ENCODE measurements at places on chromosomes 11 and 22.
A peak's percentile ranks its signal among the peaks of the same experiment; 100 is the strongest.

DNA sequence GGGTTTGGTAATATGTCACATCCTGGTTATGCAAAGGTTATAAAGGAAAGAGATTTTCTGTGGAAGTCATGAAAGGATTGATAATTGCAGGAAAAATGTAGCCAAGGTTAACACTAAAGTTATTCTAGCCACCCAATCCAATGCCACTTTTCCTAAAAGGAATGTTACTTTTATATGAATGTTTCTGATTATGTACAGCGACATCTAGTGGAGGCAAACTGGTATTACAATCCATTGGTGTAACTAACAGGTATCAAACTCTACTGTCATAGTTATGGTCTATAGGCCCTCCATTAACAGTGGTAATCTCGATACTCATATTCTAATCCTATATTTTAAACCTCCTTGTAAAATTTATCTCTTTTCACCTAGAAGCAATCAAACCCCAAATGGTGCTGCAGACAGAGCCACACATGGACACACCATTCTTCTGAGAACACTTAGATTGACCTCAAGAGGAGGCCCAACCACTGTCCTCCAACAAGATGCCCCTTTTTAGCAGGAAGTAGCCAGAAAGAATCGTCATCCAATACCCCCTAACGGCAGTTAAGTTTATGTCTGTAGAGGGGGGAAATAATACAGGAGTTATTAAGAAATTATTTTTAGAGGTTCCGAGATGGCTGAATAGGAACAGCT is 74.9 kb upstream of the RAG2 start:
- no peak for DNase-seq

DNA sequence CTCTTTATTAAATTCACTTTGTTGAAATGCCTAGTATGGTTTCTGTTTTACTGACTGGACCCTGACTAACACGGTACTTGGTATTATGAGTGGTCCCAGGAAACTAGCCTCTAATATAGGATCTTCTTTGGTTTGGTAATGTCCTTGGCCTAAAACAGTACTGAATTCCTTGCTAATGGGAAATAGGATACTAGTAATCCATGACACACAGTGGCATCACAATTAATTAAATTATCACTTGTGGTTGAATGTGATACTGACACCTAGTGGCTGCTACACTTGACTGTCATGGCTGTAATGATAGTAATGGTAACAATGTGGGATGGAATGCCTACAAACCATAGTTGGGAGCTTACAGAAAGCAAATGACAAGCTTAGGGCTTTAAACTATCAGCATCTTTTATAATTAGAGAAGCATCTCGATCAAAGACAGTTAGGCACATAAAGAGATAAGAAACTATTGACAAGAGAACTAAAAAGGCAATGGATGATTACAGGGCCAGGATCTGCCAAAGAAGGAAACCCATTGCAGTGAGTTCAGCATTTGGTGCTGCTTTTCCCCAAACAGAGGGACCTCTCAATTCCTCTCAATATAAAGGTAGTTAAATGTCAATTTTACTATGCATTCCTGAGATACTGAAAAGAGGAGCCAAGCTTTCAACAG is 8.6 kb downstream of the DNHD1 start:
- no peak for DNase-seq

DNA sequence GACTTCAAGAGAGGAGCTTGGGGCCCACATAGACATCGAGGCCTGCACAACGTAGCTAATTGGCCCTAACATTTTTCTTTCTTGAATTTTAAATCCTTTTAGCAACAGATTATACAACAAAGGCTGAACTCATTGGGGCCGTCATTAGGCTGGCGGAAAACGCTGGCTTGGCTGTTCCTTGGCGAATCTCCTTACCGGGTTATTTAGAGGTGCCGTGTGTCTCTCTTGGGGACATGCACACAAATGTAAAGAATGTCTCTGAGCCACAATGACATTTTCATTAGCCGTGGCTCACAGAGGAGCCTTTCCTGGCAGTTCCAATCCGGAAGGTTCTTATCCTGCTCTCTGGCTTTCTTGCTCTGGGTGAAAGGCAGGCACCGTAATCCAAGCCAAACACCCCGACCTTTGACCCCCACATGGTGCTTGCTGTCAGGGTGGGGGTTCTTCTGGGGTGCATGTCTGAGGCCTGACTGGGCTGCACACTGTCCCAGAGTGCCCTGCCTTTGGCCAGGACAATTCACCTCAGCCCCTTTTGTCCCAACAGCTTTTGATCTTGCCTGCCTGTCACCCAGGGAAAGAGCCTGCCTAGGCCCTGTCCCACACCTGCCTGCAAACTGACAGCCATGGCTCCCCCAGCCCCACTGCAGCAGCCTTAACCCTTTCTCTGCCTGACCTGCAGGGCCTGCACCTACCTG is 9.2 kb upstream of the FGF3 start:
- DNase-seq = no peak

- DNase-seq = no peak
Measured at GRCh38 chr22:50302041-50302541, 5.4 kb downstream of the PLXNB2 start.

GRCh38 chr11:47257517-47258316 is at the start of gene NR1H3:
Gene NR1H3 (plus strand): TSS chr11:47257996. CDS start chr11:47259217, 1,221 bp downstream.
- no peak for DNase-seq

DNA sequence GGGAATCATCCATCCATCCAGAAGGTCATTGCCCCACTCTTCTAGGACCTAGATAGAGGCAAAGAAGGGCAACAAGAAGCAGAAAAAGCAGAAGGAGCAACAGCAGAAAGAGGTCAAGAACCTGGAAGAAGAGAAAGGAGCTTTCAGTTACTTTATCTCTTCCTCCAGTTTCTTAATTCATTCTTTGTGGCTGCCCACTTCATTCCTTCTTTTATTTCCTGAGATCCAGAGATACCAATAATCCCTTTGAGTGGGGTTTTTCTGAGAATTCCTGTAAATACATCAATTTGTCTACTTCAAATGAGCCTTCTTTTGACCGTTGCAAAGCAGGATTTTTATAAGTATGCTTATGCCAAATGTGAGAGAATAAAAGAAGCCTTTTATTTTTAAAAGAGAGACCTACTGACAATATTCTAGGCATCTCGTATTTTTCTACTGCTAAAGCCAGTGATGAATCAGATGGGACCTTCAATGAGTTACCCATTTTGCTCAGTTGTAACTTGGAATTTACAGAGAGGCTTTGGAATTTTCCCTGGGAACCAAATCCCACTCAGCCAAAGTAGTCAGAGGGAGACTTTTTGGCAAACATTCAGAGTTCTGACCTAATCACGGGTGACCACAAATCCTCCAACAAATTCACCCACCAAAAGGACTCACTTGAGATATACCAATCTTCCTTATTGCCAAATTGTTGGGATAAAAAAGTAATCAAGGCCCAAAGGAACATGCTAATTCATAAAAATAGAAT is 54.9 kb downstream of the ZC3H12C start:
- no peak for DNase-seq

- DNase-seq = no peak
Measured at GRCh38 chr11:121082670-121083069, 18.4 kb upstream of the TECTA start.

- DNase-seq = no peak
Measured at GRCh38 chr22:43446916-43447315, 35.1 kb downstream of the MPPED1 start.

DNA sequence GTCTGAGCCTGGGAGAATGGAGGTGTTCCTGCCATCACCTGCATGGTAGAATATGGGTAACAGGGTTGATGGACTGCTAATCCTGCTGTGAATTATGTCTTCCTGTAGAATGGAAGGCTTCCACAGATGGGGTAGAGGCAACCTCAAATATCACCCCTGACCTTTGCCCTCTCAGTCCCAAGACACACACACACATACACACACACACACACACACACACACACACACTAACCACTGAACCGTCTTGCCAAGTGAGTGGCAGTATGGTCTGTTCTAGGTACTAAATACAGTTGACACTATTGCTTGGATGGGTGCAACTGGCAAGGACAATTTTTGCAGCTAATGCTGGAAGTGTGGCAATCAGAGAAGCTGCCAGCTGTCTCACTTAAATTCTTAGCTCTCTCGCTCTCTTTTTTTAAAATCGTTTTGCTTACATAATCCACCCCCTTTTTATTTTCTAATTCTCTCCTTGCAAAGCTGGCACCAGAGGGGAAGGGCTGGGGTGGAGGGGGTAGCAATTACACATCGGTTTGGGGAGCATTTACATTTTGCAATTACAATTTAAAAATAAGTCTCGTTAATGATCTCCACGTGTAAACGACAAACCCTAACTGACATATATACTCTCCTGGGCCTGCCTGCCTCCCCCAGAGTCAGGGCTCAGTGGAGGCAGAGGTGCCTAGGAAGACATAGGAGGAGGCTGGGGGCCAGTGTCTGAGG is 162.6 kb downstream of the FEZ1 start:
- no peak for DNase-seq

- no peak for DNase-seq
Measured at GRCh38 chr11:34679681-34680080, 58.8 kb downstream of the EHF start.

DNA sequence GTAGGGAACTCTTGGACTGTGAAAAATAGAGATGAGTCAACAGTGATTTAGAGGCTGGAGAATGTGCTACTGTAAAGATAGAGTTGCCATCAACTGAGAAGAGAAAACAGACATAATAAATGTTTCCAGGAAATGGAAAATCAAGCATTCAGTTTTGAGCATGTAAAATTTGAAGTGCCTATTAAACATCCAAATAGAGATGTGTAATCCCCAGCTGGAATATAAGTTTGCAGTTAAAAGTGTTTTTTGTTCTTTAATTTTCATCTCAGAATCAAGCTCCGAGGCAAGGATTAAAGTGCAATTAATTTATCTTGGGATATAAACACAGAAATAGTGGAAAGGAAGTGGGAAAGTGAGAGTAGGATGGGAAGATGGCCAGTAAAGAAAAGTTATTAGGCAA is 666.0 kb upstream of the RAG2 start:
- no peak for DNase-seq

DNA sequence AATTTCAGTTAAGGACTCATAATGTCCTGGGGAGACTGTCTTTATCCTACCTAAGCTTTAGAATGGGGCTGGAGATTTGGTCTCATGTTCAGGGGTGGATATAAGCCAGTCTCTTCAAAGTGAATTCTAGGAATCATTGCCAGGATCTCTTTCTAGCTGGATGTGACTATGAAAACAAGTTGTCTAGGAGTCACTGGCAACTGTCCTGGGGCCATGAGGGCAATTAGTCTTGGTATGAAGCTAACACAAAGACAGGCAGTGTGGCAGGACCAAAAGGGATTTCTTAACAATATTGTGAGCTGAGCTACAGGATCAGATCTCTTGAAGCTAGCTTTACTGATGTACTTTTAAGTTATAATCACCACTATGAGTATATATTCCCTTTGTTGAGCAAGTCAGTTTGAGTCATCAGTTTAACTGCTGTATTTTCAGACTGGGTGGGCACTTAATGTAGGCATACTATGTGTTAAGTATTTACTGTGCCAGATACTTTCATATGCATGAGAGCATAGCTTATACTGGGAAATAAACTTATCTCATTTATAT is 390.0 kb upstream of the CCDC90B start:
- DNase-seq = no peak

DNA sequence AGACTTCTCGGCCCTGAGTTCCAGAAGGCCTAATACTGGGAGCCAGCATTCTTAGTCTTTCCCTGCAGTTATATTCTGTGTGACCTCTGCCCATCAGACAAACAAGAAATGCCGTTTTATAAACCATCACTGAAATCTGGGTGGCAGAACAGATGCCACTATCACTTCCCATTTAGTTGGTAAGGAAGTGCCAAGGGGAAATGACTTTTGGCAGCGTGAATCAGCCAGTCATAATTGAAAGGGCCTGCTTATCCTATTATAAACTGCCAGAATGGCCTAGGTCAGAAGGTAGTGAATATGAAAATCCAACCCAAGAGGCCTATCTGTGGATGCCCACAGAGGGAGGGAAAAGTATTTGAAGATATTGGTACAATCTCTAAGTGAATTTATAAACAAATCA is 646.8 kb upstream of the CCDC90B start:
- no peak for DNase-seq

- DNase-seq = no peak
Measured at GRCh38 chr11:129894278-129895125, 876 bp downstream of the NFRKB start.

DNA sequence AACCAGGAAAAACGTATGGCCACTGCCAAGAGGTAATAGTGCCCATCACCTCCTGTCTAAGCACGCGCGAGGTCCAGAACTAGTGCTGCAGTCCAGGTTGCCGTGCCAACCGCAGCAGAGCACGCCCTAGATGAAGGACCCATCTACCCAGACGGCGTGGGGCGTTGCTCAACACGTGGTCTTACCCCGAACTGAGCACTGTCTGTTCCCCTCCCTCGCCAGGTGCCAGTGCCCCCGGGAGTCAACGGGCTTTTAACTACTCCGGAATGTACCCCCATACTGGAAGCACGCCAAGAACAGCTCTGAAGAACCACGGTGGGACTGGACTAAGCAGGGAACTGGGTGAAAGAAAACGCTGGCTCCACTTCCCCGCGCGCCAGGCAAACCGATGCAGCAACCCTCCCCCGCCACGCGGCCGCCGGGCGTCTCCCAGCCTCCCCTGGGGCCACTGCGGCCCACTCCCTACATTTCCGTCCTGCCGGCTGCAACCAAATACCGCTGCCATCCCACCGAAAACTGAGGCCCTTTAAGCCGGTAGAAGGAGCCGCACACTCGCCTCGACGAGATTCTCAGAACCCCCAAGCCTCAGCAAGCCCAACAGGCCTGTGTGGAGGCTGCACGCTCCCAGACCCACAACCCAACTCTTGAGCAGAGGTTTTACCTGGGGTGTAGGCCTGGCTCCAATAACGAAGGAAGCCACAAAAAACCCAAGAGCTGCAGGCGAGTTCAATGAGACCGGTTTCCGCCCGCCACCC is at the start of gene HSPA8:
HSPA8 (minus strand) TSS at position 734 of the 755 bp plus-strand sequence. CDS start 812 bp downstream, outside the sequence.
- DNase-seq = peak; percentile 79

DNA sequence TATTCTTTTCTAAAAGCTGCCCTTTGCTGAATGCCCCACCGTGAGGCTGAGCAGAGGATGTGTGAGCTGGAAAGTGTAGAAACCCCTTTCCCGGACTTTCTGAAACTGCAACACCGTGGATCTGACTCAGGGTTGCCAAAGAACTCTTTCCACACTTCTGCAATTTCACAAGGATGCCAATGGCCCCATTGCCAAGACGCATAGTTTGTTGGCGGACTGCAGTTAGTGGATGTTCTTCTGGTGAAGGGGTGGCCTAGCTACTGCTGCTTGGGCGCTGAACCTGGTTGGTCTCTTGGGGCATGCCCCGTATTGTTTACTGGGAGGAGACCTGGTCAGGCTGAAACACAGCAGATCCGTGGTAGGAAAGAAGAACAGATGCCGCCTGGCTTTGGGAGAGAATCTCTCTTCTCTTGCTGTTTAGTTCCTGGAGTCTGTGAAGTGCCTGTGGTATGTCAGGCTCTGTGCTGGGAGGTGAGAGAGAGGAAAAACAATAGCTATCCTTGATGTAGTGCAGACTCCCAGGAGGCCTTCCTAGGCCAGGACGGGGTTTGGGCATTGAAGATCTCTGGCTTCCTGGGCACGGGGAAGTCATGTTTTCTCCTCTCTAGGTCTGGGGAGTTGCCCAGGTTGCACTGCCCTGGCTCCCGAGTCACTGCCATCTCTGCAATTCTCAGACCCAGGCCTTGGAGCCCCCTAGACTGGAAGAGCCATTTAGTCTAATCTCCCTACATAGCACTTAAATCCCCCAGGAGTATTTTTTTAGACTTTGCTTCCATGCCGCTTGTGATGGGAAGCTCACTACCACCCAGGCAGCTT is 26.9 kb downstream of the CD82 start:
- no peak for DNase-seq

GRCh38 chr11:119195680-119196079 is 10.4 kb downstream of the NHERF4 start:
- DNase-seq = no peak

Data from stimulated activated CD4-positive, alpha-beta T cell treated with anti-CD3 and anti-CD28 coated beads, Interleukin-2, amount 100 ng/mL, for 24 hours (primary cell).